ENCODE measurements at places on chromosomes 5 and 9.

- DNase-seq, result no peak
Measured at GRCh38 chr5:101206534-101206933, 303.5 kb upstream of the ST8SIA4 start.

DNA sequence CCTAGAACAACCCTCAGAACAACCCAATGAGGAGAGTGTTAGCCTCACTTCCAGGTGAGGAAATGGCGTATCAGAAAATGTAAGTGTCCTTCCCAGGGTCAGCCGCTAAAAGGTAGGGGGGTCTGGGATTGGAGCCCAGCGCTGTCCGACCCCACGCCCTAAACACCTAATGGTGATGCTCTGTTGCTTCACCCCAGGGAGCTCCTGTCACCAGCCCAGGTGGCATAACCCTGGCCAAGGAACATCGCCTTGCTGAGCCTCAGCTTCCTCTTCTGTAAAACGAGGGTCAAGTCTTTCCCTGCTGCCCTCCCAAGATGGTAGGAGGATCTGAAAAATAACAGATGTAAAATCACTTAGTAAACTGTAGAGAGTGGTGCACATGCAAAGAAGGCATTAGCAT is 132.5 kb downstream of the PAX5 start:
- DNase-seq, result no peak

- DNase-seq, result no peak
Measured at GRCh38 chr5:95102080-95102479, 182.8 kb downstream of the MCTP1 start.

GRCh38 chr9:31336386-31336785 is 1048.1 kb upstream of the ACO1 start:
- DNase-seq, result no peak

DNA sequence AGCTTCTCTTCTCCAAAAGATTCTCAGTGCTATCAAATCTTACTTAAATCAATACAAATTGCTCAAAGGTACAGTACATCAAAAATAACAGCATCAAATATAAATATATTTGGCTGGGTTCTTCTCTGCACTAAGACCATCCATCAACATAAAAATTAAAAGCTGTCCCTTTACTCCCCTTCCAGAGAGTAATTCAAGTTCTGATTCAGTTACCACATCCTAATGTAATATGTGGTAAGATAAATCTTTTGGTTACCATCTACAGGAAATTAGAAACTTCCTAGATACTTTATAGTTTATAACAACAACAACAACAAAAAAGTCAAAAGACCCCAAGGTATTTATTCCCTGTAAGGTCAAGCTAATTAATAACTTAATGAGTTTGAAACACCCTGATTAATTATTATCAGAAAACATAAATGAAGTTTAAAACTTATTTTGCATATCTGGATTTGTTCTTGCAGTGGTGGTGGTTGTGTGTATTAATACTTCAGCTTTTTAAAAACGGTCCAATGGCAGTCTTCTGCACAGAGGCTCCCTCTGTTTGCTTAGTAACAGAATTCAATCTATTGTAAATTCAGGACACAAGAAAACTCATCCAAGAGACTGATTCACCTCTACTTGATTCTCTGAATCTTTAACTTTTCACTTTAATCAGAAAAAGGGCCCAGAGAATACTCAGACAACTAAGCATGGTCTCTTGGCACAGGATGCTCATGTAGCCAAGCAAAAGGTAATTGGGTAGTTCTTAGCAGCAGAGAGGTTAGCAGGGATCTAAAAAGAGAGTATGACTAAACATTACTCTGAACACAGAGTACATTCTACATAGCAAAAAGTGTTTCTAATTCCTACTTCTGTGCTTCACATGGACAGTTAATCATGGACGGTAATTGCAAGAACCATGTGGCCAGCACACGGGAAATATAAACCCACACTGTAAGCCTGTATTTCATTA is 20.1 kb downstream of the DIAPH1 start:
- peak; percentile 48 for DNase-seq

DNA sequence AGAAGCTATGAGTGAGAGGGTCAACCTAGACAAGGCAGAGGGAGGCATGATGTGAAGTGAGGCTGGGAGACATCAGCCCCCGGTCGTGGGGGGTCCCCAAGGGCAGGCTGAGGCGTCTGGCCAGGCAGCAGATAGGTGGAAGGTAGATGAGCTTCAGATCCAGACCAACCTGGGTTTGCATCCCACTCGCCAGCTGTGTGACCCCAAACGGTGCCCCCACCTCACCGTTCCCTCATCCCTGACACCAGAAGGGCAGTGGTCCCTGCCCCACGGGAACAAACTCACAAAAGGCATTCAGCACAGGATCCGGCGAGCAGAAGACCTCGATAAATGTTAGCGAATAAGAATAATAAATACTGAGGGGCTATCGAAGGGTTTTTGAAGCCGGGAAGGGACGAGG is 27.5 kb upstream of the LMX1B start:
- DNase-seq, result no peak

- no peak for DNase-seq
Measured at GRCh38 chr5:179397516-179397915, 52.3 kb upstream of the ADAMTS2 start.

GRCh38 chr5:91998774-91999173 is 615.7 kb upstream of the ARRDC3 start:
- DNase-seq, result no peak

GRCh38 chr9:72577212-72577753 is 55.9 kb downstream of the TMC1 start:
- peak; percentile 85 for DNase-seq

- no peak for DNase-seq
Measured at GRCh38 chr9:34741628-34742027, 31.7 kb upstream of the CCL21 start.

GRCh38 chr9:129810788-129811187 is 7.8 kb downstream of the TOR1B start:
- DNase-seq, result no peak

- no peak for DNase-seq
Measured at GRCh38 chr9:20391208-20391607, 231.1 kb downstream of the MLLT3 start.

All from HT1080 (cell line).